Smooth muscle cell of trachea (primary cell): ENCODE measurements at places on chromosomes 13 and 19. TPM values are rescaled to one million over a fixed set of nuclear protein-coding genes. Genes with fewer than 3 reads are reported as not detected.

Gene CFAP97D2
- total RNA-seq = not detected in 2 replicates

Gene UBL5
- total RNA-seq = 126 and 308 TPM in 2 replicates

Gene PRODH2
- not detected in 2 replicates for total RNA-seq

Gene FCAR
- not detected in 2 replicates for total RNA-seq

Gene GPR108
- total RNA-seq = 44.1 and 55.1 TPM in 2 replicates

Gene STOML3
- total RNA-seq = not detected in 2 replicates

Gene NLRP4
- total RNA-seq = not detected in 2 replicates

Gene FPR3
- total RNA-seq = not detected in 2 replicates

Gene LPAR2
- total RNA-seq = 1.2 and 2.6 TPM in 2 replicates

Gene VSTM2B
- not detected in 2 replicates for total RNA-seq

Gene CCNA1
- total RNA-seq = 0.83 and 3.5 TPM in 2 replicates

Gene ZNF578
- 6.3 and 7.0 TPM in 2 replicates for total RNA-seq

Gene PRR36
- under 0.01 TPM in 1 of 2 replicates, not detected in the other for total RNA-seq

Gene PCDH20
- total RNA-seq = not detected in 2 replicates

Gene AP2A1
- total RNA-seq = 110 and 154 TPM in 2 replicates

Gene TJP3
- total RNA-seq = under 0.01 TPM in 1 of 2 replicates, not detected in the other

Gene PLPPR3
- 0.15 and 2.5 TPM in 2 replicates for total RNA-seq

Gene ARMC6
- 43.2 TPM in 2 replicates for total RNA-seq

Gene SHANK1
- total RNA-seq = 7.3 and 8.6 TPM in 2 replicates

Gene TEX26
- total RNA-seq = 0.44 and 0.50 TPM in 2 replicates

Gene OCEL1
- 3.1 and 3.8 TPM in 2 replicates for total RNA-seq

Gene KCTD12
- total RNA-seq = 64.7 and 78.5 TPM in 2 replicates

Gene TTC9B
- total RNA-seq = 0.17 TPM in 1 of 2 replicates, not detected in the other

Gene CEACAM3
- total RNA-seq = not detected in 2 replicates

Gene FGF21
- not detected in 2 replicates for total RNA-seq

Gene KIR3DL1
- not detected in 2 replicates for total RNA-seq

Gene DPF1
- total RNA-seq = 1.3 and 2.2 TPM in 2 replicates

Gene KCNRG
- total RNA-seq = 2.6 and 5.6 TPM in 2 replicates

Gene TNNI3
- total RNA-seq = 0.66 TPM in 1 of 2 replicates, not detected in the other

Gene MIR17HG
- total RNA-seq = 1.7 and 3.3 TPM in 2 replicates
